Left ventricle myocardium superior (tissue), 1 donor: ENCODE measurements at places on chromosomes 5 and 9.

DNA sequence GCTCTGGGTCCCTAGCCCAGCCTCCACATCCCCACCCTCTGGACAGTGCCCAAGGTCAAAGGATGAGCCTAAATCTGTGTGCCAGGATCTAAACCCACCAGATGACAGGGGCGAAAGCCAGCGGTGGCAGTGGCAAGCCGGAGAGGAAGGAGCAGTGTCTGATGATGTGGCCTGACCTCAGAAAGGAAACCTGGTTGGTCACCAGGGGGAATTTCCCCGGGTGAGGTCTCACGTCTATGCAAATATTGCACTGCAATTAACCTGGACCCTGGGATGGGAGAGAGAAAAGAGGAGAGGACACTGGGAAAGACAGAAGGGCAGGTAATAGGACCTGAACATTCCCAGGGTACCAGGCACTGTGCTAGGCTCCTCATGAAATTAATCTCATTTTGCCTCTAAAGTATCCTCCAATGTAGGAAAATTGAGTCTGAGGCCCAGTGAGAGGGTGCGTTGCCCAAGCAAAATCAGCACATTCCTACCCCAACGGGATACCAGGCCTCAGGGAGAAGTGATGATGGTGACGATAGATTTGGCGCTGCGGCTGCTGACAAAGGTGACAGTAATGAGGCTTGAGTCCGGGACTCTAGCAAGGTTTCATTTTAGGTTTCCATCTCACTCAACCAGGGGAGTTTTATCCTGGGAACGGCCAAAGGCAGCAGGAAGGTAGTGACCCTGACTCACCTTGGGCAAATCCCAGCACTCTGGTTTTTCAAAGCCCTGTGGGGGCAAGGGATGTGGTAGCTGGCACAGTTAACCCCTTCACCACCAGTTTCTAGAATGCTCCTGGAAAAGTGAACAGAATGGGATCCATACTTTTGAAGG, 13.4 kb upstream of the TNIP1 start:
- no peak for DNase-seq

DNA sequence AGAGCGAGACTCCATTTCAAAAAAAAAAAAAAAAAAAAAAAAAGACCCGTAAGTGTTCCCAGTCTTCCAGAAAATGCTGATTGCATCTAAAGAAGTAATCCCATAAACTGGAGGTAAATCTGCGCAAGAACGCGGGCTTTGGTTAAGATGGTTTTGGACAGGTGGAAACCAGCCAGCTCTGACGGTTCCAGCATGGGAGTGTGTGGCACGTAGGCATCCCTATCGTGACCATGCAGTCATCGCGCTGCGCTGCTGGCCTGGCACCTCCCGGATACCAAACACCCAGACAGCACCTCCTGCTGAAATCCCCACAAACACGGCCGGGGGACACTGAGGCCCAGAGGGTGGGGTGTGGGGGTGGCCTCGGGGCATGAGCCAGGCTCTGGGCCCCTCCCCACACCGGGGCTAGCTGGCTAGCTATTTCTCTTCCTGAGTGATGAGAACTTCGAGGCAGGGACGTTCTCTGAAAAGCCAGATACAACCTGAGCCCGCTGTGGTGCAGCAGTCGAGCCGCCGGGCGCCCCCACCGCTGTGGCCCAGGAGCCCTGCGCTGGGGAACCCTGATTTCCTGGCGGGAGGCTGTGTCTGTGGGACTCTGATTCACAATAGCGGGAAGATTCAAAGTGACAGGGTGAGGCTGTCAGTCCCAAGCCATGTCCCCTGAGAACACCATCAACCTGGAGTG, 32.2 kb upstream of the NOTCH1 start:
- peak; percentile 32 for DNase-seq

- no peak for DNase-seq
Measured at GRCh38 chr9:33082128-33082527, 5.7 kb upstream of the SMU1 start.

GRCh38 chr5:75438722-75439121, 72.7 kb downstream of the CERT1 start:
- no peak for DNase-seq

DNA sequence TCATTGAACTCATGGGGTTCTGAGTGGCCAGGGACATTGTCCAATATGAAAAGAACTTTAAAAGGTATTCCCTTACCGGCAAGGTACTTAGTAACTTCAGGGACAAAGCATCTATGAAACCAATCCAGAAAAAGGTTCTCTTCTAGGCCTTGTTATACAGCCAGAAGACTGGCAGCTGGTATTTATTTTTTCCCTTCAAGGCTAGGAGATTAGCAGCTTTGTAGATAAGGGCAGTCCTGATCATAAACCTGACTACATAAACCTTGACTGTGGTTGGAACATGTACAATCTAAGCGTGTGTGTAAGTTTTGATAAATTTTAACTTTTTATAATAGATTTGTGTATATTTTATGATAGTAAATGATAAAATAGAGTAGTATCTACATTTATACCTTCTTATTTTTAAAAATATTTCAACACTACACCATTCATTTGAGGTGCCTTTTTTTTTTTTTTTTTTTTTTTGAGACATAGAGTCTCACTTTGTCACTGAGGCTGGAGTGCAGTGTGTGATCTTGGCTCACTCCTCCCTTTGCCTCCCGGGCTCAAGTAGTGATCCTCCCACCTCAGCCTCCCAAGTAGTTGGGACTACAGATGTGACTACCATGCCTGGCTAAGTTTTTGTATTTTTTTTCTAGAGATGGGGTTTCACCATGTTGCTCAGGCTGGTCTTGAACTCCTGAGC, 24.5 kb downstream of the RANBP17 start:
- DNase-seq, result no peak

- no peak for DNase-seq
Measured at GRCh38 chr9:128056887-128057723, 10.0 kb downstream of the NAIF1 start.
